ENCODE measurements at places on chromosomes 2 and 18.

DNA sequence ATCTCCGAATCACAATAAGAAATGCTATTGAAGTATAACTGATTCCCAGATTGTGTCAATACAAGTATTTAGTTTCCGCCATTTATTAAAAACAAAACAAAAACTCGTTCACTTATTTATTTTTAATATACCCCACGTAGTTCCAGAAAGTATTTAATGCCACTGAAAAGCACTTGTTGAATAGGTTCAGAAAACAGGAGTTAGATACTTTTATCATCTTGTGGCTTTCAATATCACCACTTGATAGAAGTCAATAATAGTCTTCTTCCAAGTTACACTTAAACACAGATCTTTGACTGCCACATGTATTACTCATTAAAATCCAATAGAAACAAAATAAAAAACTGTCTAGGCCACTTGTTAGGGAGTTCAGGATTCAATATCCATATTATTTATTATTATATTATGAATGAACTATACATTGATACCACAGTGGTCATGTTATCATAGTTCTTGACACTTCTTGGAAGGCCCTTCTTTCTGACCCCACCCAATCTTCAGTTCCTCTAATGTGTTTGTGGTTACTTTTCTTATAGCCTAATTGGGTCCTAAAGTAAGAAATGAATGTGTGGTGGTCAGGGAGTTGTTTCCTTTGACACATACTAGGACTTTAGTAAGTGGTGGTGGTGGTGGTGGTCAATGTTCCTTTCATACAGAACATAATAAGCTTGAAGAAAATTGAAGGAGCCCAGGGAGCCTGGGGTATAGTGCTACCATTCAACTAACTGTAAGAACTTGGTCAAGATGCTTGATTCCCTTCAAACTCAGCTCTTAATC lies 221.3 kb upstream of the ITGA4 start:
- no peak for DNase-seq

DNA sequence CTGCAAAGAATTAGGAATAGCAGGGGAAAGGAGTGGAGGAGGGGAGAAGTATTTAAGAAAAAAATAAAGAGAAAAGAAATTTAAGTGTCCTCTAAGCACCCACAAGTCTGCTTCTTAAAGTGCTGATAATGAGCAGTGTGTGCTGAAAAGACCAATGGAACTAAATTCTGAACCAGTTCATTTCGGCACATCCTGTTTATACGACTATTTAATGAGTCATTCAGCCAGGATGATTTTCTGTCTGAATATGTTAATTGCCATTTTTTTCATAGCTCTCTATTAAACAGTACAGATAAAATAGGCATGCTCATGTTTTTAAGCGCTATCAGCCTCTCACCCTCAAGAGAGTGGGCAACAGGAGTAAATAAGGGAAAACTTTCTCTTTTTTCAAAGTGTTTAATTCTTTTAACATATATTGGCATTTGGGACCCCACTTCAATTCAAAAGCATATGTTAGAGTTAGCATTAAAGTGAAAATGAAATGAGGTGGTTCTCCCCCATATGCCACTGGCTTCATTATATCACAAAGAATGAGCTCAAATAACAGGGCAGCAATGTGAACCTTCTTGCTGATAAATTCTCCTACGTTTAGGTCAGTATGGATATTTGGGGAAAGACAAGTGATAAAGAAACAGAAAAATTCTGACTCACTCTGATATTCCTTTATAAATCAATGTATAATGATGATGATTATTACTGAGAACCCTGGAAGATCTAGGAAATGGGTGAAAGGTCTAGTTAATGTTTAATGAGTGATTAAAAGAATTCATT lies 87.5 kb downstream of the TCF4 start:
- no peak for DNase-seq

- DNase-seq, result peak; percentile 4
These were observed 178.6 kb downstream of the ZBTB7C start for GRCh38 chr18:48230467-48231113.

- DNase-seq, result no peak
These were observed 778 bp downstream of the DYNC2LI1 start for GRCh38 chr2:43774617-43775016.

DNA sequence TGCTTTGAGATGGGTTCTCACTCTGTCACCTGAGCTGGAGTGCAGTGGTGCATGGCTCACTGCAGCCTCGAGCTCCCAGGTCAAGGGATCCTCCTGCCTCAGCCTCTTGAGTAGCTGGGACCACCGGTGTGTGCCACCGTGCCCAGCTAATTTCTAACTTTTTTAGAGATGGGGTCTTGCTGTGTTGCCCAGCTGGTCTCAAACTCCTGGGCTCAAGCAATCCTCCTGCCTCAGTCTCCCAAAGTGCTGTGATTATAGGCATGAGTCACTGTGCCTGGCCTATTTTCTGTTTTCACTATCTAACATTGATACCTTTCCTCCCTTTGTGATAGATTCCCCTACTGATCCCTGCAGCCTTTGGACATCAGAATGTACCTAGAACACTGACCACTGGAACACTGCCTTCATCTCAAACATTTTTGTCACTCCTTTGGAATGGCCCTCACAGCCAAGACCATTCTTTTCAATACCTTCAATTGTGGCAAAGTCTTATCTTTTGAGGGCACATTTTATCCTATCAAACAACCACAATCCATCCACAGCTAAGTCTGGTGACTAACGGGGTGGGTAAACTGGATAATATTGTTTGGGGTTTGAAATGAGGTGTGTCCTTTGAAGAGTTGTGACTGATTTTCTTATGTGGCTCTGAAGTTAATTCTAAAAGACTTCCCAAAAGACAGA lies 43.7 kb downstream of the EPAS1 start:
- DNase-seq, result no peak

GRCh38 chr18:1663879-1664705 lies 759.4 kb downstream of the ADCYAP1 start:
- peak; percentile 49 for DNase-seq

GRCh38 chr2:132725148-132725547 lies 55.1 kb upstream of the LYPD1 start:
- no peak for DNase-seq

GRCh38 chr2:14804902-14805301 lies 172.4 kb downstream of the LRATD1 start:
- DNase-seq, result no peak

DNA sequence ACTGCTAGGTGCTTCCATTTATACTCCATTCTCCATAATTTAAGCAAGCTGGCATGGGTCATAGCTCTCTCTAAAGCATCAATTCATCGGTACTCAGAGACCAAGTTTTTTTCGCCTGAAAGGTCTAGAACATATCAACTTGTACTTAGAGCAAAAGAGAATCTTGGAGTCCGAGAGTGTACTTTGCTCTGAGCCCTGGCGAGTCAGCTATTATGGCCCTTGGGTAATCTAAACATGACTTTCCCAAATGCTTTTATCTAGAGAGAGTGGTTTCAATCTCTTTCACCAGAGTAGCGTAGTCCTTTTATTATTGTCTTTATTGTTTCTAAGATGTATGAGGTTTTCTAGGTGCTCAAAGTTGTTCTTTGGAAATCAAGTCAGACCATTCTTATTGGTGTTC lies 34.4 kb downstream of the MAIP1 start:
- no peak for DNase-seq

GRCh38 chr2:173955004-173955403 lies 10.2 kb downstream of the SP3 start:
- DNase-seq, result no peak

GRCh38 chr18:12911025-12911928 lies 27.2 kb upstream of the PTPN2 start:
- DNase-seq, result peak; percentile 73

GRCh38 chr2:55045780-55046179 lies 4.5 kb downstream of the RTN4 start:
- DNase-seq, result no peak

DNA sequence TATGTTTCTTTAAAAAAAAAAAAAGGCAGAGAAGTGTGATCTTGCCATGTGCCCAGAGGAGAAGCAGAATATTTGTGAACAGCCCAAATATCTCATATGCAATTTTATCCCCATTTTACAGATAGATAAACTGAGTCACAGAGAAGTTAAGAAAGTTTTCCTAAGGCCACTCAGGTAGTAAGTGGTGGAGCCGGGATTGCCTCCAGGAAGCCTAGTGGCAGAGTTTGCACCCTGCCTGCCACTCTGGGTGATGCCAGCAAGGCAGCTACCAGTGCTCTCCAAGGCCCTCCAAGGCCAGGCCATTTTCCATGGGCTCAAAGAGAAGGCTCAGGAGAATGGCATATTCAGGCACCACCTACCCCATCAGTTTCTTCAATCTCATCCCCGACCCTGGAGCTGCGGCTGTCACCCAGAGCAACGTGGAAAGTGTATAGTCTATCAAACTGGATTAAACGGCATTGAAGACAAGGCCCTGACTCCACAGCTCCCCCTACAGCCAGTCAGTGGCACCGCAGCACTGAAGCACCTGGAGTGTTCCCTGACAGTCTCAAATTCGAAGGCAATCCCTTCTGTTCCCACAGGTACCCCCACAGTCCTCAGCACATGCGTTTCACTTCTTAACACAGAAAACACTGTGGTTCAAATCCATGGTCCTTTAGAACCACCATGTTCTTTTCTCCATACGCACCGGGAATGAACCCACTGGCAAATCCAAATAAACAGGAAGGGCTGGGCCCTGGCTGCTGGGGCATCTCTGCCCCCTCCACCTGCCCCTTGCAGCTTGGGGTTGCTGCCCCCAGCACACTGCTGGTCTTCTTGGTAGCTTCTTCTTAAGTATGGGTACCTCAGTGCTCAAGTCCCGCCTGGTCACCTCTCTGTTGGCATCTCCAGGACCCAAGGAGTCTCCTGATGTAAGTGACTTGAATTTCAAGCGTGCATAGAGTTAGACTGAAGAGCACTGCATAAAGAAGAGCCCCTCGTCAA lies 175.3 kb downstream of the INHBB start:
- peak; percentile 45 for DNase-seq

- DNase-seq, result no peak
These were observed 55.5 kb downstream of the ARHGAP28 start for GRCh38 chr18:6785001-6785400.

- DNase-seq, result no peak
These were observed 51.6 kb upstream of the ATP8B1 start for GRCh38 chr18:57854726-57855125.

- no peak for DNase-seq
These were observed 10.1 kb upstream of the SULT1C4 start for GRCh38 chr2:108367561-108368175.

DNA sequence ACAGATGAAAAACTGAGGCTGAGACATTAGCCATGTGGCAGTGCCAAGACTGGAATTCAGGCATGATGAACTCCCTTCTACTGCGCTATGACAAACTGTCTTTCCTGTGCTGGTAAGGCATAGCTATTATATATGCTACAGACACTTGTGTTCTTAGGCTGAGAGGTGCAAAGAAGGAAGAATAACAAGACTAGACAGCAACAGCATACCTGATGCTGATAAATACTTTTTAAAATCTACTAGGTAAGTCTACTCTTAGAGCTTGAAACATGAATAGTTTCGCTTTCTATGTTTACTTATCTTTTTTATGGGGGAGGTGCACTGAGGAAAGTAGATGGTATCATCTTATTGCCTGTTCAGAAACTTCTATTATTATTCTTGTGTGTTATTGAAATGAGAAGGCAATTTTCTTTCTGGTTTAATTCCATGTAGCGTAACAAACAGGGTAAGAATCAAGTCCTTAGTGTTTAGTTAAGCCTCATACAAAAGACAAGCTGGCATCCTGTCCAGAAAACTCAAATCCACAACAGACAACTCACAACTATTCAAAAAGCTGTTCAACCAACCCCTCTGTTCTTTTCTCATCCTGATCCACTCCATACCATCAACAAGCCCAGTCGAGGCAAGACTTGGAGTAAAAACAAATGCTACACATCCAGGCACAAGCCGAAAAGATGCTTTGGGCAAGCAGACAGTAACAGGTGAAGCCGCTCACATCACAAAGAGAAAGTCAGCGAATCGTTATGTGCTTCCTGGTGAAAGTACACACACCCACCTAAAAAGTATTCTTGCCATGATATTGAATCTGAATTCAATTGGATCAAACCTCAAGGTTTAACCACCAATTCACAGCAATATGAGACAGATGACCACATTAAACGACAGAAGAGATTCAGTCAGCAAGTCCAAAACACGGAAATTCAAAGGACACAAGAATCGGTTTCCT lies 1.5 kb downstream of the TTC32 start:
- peak; percentile 6 for DNase-seq

- no peak for DNase-seq
These were observed 101.3 kb upstream of the RPE start for GRCh38 chr2:209901172-209901571.

- no peak for DNase-seq
These were observed 22.6 kb upstream of the RPIA start for GRCh38 chr2:88668862-88669261.

GRCh38 chr2:8487461-8487932 lies 194.4 kb upstream of the ID2 start:
- no peak for DNase-seq

- DNase-seq, result no peak
These were observed 1.3 kb downstream of the ERICH2 start for GRCh38 chr2:170771421-170771937.

DNA sequence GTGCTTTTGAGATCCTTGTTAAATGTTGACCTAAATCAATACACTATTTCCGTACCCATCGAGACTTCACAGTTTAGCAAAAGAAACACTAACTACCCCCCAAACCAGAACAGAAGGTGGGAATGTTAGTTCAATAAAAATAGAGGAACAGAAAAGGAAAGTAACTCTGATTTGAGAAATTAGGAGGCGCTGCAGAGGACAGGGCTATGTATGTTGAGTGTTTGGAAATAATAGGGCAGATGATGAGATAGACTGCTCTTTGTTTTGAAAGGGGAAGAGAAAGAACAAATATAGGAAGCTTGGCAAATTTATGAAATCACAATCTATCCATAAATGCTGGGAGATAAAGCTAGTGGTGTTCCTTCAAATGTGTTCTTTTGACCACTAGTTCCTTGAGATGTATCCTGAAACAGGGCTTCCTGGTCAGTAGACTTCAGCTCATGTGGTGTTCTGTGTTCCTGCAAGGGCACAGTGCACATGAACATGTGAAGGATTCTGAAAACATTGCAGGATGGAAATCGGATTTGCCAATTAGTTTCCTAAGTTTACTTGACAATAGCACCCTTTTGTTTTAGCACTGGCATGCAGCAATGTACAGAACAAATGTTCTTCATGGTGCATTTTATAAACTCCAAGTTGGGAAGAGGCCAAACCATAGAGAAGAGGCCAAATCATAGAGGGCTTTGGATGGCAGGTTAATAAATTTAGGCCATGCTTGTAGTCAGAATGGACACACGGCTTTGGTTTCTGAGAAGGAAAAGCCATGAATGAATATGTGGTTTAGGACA lies 39.8 kb downstream of the RHBDD1 start:
- no peak for DNase-seq

DNA sequence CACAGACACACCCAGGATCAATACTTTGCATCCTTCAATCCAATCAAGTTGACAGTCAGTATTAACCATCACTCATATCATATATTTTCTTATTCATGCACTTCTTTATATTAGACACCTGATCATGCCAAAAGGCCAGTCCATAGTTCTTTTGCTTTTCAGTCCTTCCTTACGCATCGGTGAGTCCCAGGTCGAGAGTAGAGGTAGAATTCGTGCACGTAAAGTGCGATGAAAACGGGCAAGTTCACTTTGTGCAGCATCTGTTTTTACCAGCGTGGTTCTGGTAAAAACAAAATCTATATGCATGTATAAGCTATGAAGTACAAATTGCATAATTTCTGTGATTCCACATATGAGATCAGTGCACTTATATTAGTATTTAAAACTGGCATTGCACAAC lies 1.2 kb upstream of the COPS8 start:
- no peak for DNase-seq

All from activated naive CD8-positive, alpha-beta T cell treated with anti-CD3 and anti-CD28 coated beads, Interleukin-2, amount 50 U/mL, for 24 hours (primary cell).